Prostate gland (tissue), 2 donors: ENCODE measurements at places on chromosomes 2 and 18.

DNA sequence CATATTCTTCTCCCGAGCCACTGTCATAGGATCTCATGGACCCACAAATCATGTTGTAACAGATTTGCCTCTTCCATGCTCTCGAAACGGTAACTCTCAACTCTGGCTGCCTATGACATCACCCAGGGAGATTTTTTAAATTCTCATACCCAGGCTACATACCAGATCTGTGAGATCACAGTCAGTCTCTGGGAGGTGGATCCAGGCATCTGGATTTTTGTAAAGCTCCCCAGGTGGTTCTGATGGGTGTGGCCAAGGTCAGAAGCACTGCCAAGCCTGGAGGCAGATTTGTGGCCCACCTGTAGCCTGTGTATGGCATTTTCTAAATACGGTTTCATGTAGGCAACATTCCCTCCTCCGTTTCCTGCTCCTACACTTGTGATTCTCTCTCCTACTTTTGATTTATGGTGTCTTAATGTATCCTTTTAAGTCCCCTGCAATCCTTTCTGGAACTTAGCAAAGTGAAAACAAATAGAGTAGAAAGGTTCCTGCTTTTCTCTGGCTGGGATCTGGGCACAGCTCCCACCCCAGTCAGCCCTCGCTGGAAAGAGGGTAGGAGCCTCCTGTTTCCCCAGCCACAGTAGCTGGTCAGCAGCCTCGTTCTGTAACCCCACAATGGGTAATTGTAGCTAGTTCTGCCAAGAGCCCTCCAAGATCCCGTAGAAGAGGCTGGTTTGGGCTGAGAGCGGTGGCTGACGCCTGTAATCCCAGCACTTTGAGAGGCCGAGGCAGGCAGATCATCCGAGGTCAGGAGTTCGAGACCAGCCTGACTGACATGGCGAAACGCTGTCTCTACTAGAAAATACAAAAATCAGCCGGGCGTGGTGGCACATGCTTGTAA, 96.2 kb downstream of the KLHL29 start:
- no peak for DNase-seq

DNA sequence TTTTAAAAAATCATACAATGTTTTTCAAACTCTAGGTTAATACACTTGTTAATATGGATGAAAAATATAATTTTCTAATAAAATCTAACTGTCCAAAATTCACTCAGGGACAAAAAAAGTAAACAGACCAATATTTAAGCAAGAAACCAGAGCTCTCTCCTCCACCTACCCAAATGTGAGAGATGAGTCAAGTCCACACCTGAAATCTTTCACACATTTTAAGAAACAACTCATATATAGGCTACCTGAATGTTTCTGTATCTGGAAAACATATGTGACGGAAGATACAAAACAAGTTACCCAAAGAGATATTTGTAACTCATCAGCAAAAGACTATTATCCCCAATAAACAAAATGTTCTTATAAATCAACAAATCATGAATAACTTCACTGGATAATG, 20.2 kb downstream of the ZNF516 start:
- DNase-seq: no peak

GRCh38 chr2:138029276-138029675, 65.0 kb downstream of the HNMT start:
- DNase-seq: no peak

- no peak for DNase-seq
Measured at GRCh38 chr2:238090887-238091286, 9.3 kb upstream of the ESPNL start.

- DNase-seq: no peak
Measured at GRCh38 chr2:236607471-236608187, 38.0 kb downstream of the ACKR3 start.

- DNase-seq: no peak
Measured at GRCh38 chr2:153101187-153101586, 377.4 kb downstream of the RPRM start.

GRCh38 chr18:37631422-37631821, 65.8 kb upstream of the CELF4 start:
- DNase-seq: no peak

DNA sequence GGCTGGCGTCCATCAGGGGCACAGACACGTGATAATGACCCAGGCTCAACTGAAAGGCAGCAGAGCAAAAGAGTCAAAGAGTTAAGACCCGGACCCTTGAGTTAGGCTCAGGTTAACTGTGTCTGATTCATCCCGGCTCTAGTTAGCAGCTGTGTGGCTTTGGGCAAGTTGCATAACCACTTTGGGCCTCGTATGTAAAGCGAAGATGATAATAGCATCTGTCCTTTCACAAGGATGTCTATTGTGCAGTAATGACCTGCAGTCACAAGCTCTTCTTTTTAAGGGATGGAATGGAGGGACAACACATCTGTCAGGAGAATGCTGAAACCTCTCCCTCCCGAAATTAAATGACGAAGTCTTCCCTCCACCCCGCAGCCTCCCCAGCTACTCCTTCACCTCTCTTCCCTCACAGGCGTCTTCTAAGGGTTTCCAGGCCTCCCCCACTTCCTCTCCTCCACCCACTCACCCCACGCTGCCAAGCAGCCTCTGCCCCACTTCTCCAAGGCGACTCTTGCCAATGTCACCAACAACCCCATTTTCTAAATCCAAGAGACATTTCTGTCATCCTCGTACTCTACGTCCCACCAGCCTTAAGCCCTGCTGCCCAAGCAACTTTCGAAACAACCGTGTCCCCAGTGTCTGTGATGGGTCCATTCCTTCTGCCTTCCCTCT, 135.1 kb upstream of the ID2 start:
- DNase-seq: no peak

GRCh38 chr2:142665241-142665640, 212.2 kb upstream of the KYNU start:
- no peak for DNase-seq

DNA sequence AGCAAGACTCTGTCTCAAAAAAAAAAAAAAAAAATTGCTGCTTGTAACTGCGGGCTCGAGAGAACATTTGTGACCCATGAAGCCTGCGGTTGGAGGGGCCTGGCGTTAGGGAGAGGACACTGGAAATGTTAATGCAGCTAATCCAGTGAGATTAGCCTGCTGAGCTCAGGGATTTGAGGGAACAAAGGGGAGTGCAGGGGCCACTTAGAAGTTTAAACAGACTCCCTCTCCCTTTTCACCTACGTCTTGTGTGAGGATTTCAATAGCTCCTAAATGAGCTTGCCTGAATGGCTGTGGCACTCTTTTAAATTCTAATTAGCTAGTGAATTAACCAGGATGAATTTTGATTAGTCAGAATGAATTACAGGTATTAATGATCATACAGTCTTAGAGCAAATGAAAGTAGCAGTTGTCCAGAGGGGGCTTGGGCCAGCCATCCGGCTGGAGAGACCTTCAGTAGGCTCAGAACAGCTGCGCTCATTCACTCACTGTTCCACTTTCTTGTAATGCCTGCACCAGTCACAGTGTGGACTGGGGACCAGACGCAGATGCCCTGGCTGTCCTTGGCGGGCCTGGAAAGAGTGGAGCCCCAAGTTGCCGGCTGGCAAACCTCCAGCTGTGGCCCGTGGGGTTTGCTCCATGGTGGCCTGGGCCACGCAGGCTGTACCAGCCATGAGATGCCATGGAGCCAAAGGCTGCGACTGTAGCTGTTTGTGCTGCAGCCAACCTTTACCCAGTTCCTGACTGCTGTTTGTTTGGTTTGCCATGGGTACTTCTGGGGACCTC, 20.8 kb downstream of the LDLRAD4 start:
- DNase-seq: no peak

DNA sequence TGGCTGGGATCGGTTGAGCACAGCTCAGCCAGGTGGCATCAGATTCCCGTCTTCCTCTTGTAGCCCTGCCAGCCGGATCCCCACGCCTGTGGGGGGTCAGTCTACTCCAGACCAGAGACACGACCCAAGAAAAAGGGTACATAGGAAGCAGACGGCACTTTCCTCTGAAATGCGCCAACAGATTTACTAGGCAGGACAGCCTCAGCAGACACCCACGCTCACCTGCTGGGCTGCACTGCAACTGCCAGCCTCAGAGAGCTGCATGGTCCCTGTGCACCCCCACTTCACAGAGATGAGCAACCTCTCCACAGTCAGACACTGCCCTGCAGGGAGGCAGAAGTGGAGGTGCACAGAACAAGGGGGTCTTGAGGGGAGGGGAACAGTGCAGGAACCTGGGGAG, 75.7 kb upstream of the OTOS start:
- no peak for DNase-seq

- DNase-seq: no peak
Measured at GRCh38 chr2:113770929-113771328, 14.5 kb upstream of the SLC35F5 start.

DNA sequence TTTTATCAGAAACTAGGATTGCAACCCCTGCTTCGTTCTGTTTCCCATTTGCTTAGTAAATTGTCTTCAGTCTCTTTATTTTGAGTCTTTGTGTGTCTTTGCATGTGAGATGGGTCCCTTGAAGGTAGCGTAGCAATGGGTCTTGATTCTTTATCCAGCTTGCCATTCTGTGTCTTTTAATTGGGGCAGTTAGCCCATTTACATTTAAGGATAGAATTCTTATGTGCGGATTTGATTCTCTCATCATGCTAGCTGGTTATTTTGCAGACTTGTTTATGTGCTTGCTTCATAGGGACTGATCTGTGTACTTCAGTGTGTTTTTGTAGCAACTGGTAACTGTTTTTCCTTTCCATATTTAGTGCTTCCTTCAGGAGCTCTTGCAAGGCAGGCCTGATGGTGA, 73.5 kb downstream of the EPC2 start:
- no peak for DNase-seq

GRCh38 chr2:214050731-214051130, 360.1 kb upstream of the VWC2L start:
- DNase-seq: no peak

DNA sequence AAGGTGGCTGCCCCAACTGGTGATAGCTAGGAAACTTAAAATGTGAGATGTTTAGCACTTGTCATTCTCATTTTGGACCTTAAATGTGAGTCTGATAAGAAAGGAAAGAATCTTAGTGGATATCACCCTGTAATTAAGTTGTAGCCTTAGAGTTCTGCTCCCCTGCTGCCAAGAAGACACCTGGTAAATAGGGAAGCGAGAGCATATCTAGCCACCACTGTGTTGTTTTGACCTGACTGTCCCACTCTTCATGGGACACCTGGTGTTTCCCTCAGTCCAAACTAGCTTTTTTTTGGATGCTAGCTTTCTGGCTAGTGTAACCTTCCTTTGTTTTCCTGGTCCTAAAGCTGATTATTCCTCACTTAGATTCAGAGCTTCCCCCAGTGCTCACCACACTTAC, 357.6 kb downstream of the RAD51AP2 start:
- no peak for DNase-seq

GRCh38 chr18:13548106-13548819, 178.1 kb downstream of the FAM210A start:
- DNase-seq: no peak

GRCh38 chr2:149312039-149312438, 18.3 kb upstream of the LYPD6 start:
- no peak for DNase-seq

- no peak for DNase-seq
Measured at GRCh38 chr2:127778850-127779249, 32.1 kb downstream of the WDR33 start.

- no peak for DNase-seq
Measured at GRCh38 chr2:227870710-227871374, 589 bp upstream of the DAW1 start.

GRCh38 chr2:144643537-144644336, 123.8 kb upstream of the ZEB2 start:
- DNase-seq: no peak

DNA sequence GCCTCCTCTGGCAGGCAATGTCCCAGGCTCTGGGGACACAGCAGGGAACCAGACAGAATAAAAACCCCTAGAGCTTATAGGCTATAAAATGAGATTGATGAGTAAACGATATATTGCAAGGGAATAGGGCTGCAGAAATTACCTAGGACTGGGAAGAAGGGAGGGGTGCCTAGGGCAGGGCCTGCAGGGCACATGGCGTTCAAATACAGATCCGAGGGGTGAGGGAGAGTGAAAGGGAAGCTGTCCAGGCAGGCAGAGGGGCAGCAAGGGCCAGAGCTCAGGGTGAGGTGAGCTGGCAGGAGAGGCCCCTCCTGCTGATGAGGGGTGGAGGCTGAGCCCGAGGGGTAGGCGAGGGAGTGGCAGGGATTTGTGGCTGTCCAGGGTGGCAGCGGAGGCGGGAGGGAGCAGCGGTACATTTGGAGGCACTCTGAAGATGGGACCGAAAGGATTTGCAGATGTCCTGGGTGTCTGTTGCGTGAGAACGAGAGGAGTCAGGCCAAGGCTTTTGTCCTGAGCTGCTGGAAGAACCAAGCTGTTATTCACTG, 33.7 kb downstream of the KCNIP3 start:
- DNase-seq: no peak

DNA sequence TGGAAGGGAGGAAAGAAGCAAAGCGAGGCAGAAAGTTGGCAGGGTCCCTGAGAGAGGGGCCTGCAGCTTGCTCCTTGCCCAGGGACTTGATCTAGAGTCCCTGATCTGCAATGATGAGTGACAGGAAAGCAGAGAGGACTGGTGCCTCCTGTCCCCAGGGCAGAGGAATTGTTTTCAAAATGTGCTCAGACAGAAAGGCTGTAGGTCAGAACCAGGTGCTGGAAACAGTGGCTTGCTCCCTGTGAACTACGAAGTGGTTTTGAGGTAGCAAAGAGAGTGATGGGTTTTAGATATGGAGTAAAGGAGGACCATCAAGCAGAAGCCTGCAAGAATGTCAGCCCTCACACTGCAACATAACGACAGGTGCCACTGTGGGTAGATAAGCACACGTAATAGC, 164.9 kb upstream of the SERTAD2 start:
- DNase-seq: no peak

DNA sequence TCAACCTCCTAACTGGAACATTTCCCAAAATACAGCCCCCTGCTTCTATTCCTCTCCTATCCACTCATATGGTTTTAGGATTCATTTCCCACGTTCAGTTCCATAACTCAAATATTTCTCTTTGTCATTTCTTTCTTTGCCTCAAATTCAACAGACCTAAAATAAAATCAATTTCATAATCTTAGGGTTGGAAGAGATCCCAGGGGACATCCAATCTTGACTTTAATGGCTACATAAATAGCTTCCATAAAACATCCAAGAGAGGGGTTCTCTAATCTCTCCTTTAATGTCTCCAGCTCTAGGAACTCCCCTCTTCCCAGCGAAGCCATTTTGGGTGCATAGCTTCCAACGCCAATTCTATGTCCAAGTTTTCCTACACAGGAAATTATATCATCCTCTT, 33.8 kb downstream of the RBKS start:
- no peak for DNase-seq

GRCh38 chr18:49399003-49399402, 61.4 kb downstream of the DYM start:
- no peak for DNase-seq
